ENCODE measurements at places on chromosomes 12 and 14.

GRCh38 chr12:76152181-76152807, 67.8 kb upstream of the NAP1L1 start:
- no peak for DNase-seq

GRCh38 chr14:69624136-69624535, 12.7 kb downstream of the SUSD6 start:
- DNase-seq, result no peak

- no peak for DNase-seq
These were observed 72.0 kb downstream of the C12orf56 start for GRCh38 chr12:64318605-64319004.

GRCh38 chr14:73887318-73887616, 608 bp downstream of the ZNF410 start:
- DNase-seq, result no peak

DNA sequence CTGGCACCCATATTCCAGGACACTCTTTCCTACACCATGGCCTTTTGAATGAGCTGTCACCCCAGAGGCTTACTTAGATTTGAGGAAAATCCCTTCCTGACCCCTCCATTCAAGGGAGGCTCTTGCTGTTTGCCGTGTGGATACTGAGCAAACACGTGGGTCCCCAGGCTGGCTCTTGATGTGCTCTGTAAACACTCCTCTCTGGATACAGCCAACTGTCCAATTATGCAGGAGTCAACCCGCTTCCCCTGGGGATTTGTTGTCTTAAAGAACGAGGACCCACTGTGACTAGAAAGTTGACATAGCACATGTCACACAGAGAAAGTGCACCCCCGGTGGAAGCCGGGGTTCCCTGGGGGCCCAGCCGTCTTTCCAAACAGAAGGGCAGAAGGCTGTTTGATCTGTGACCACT, 75.8 kb upstream of the CEP83 start:
- DNase-seq, result peak; percentile 7

- DNase-seq, result no peak
These were observed 75.0 kb upstream of the DYNC1H1 start for GRCh38 chr14:101889366-101889765.

DNA sequence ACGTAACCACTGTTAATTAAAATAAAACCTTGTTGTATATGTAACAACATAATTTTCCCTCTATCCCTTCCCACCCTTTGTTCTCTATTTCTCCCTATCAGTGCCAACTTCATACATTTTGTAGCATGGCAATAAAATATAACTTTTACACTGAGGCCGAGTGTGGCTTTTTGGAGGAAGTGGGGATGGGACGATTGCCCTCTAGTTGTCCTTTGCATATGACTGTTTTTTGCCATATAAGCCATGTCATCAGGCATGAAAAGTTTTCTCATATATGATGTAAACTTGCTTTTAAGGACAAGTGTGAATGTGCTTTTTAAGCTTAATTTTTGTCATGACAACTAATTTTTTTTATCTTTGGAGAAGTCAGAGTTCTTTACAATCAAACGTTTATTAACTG, 6.2 kb upstream of the CCT2 start:
- no peak for DNase-seq

- no peak for DNase-seq
These were observed 228.6 kb upstream of the E2F7 start for GRCh38 chr12:77294016-77294415.

DNA sequence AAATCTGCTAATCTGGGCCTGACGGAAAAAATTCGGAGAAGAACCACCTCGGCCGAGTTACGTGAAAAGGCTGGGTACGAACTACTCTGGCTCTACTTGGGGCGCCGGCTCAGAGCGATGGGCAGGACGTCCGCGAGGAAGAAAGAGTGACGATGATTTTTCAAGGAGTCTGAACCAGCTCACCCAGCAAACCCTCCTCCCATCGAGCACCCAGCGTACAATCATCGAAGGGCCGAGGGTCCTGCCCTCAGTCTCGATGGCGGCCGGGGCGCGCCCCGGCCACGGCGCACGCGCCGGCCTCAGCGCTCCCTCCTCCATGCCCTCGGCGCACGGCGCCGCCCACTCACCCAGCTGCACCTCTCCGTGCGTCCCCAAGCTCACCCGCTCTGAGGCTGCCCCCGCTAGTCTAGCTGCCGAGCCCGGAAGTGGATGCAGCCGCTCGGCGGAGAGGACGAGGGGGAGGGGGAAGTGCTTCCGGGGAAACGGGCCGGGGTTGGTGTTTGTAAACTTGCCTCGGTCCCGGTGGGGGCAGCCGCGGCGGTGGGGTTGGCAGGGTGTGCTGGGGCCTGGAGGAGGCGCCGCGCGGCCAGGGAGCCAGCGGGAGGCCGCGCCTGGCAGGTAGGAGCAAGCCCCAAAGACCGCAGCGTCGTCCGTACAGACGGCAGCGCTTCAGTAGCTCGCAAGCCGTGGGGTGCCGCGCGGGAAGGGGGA, at the start of the genes CSAD and ZNF740:
CSAD (minus strand) TSS at position 706 of the 711 bp plus-strand sequence. CDS start 7,455 bp downstream, outside the sequence.
ZNF740 (plus strand) TSS at position 503 of the 711 bp plus-strand sequence. CDS start 1,262 bp downstream, outside the sequence.
- DNase-seq, result peak; percentile 97

DNA sequence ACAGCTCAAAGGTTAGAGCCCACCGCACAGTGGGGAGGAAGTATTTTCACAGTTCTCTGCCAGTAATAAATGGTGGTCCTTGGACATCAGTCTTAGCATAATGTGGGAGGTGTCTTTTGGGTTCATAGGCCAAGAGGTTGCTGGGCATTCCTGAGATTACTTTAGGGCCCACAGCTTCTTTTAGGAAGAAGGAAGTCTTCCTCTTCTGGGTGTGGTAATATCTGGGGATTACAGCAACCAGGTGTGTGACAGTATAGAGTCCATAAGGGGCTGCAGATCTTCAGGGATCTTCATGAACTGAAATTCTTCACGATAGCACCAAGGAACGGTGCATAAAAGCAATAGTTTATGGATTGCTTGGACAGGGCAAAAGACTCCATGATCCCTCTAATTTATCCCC, 56.2 kb upstream of the PTGR2 start:
- DNase-seq, result no peak

DNA sequence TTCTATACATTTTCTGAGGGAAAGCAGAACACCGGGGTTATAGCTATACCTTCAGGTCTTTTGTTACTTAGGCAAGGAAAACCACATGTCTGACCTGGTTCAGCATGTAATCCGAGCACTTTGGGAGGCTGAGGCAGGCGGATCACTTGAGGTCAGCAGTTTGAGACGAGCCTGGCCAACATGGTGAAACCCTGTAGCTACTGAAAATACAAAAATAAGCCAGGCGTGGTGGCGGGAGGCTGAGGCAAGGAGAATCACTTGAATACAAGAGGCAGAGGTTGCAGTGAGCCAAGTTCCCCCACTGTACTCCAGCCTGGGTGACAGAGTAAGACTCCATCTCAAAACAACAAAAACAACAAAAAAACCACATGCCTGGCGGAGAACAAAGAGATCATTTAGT, 177.6 kb downstream of the ACSS3 start:
- no peak for DNase-seq

DNA sequence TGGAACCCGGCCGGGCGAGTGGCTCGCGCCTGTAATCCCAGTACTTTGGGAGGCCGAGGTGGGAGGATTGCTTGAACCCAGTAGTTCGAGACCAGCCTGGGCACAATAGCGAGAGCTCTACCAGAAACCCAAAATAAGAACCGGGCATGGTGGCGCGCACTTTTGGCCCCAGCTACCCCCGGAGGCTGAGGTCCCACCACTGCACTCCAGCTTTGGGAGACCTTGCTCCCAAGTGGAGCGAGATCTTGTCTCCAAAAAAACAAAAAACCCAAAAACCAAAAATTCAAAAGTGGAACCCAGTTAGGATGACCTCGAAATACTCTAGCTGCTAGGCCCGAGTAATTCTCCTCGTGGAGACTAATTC, 769 bp upstream of the VTI1B start:
- DNase-seq, result no peak

- no peak for DNase-seq
These were observed 8.7 kb upstream of the PLEKHA5 start for GRCh38 chr12:19120795-19121194.

GRCh38 chr14:59582161-59582560, 5.5 kb upstream of the CCDC175 start:
- peak; percentile 67 for DNase-seq

DNA sequence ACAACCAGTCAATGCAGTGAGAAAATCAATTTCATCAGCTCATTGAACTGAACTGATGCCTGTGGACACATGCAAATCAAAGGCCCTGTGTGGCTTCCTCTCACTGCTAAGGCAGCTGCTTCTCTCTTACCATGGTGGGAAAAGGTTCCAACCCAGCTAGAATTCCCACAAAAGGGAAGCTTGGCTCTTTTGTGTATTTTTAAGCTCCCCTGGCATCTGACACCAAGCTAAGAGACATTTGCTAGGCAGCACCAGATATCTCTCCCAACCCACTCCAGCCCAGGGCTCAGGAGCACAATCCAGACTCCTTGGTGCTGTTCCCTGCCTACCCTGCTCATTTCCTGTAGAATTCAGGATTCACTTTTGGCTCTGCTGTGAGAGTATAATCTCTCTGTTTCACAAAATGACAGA, 129.6 kb downstream of the GXYLT1 start:
- no peak for DNase-seq

GRCh38 chr12:5000204-5000603, 43.5 kb upstream of the KCNA5 start:
- DNase-seq, result peak; percentile 34

GRCh38 chr12:103318566-103318965, 177.2 kb downstream of the C12orf42 start:
- DNase-seq, result no peak

DNA sequence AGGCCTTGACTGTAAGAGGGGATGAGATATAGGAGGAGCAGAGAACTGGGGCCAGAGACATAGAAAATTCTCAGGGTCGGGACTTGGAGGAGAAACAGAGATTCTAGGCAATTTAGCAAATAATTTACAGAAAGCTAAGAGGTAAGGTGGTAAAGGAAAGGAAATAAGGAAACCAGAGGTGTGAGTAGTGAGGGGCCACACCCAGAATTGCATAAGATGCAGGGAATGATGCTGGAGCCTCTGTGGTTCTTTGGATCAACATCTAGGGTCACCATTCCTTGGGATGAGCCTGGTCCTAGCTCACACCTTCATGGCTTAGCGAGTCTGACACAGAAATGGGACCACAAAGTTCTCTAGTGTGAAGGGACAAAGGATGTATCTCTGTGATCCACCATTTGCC, 949 bp upstream of the SDR9C7 start:
- DNase-seq, result no peak

DNA sequence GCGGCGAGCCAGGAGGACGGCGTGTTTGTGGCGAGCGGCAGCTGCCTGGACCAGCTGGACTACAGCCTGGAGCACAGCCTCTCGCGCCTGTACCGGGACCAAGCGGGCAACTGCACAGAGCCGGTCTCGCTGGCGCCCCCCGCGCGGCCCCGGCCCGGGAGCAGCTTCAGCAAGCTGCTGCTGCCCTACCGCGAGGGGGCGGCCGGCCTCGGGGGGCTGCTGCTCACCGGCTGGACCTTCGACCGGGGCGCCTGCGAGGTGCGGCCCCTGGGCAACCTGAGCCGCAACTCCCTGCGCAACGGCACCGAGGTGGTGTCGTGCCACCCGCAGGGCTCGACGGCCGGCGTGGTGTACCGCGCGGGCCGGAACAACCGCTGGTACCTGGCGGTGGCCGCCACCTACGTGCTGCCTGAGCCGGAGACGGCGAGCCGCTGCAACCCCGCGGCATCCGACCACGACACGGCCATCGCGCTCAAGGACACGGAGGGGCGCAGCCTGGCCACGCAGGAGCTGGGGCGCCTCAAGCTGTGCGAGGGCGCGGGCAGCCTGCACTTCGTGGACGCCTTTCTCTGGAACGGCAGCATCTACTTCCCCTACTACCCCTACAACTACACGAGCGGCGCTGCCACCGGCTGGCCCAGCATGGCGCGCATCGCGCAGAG, 873 bp downstream of the PLXNC1 start:
- DNase-seq, result peak; percentile 5

- no peak for DNase-seq
These were observed 209.1 kb downstream of the NUBPL start for GRCh38 chr14:31770271-31770670.

Data from NCI-H446 (cell line).